Hair follicle dermal papilla cell (primary cell): ENCODE measurements at places on chromosomes 11 and 22. TPM values are rescaled to one million over a fixed set of nuclear protein-coding genes. Genes with fewer than 3 reads are reported as not detected.

TREH gene
- total RNA-seq = not detected in 2 replicates

MUC15 gene
- not detected in 2 replicates for total RNA-seq

DBX1 gene
- total RNA-seq = not detected in 2 replicates

SMIM35 gene
- total RNA-seq = not detected in 2 replicates

ZNRF3 gene
- 6.1 and 7.1 TPM in 2 replicates for total RNA-seq

SIAE gene
- 10.1 and 11.5 TPM in 2 replicates for total RNA-seq

PIM3 gene
- total RNA-seq = 30.2 and 35.9 TPM in 2 replicates

CDC45 gene
- 0.36 and 1.1 TPM in 2 replicates for total RNA-seq

MAPK8IP2 gene
- 1.9 and 4.6 TPM in 2 replicates for total RNA-seq

MOGAT2 gene
- not detected in 2 replicates for total RNA-seq

DSCAML1 gene
- not detected in 2 replicates for total RNA-seq

IL17REL gene
- not detected in 2 replicates for total RNA-seq

OR8I2 gene
- not detected in 2 replicates for total RNA-seq
